ENCODE measurements at places on chromosomes 6 and 20.

GRCh38 chr20:63854766-63855362 lies 6.4 kb upstream of the ABHD16B start:
- no peak for DNase-seq

DNA sequence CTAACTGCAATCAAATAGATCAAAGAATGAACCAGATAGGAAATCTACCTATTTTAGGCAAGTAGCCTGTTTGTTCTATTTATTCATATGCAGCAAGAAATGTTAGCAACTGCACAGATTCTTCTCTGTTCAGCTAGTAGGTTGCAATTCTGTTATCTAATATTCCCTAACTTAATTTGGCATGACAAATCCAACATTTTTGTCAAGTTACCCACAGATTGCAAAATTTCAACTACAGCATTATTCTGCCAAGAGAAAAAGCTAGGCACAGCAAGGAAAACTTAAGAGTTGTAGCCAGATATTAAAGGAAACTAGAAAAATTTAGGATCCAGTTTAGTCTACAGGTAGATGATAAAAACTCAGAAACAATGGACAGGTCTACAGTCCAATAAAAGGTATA lies 104.4 kb upstream of the SYNCRIP start:
- DNase-seq = no peak

DNA sequence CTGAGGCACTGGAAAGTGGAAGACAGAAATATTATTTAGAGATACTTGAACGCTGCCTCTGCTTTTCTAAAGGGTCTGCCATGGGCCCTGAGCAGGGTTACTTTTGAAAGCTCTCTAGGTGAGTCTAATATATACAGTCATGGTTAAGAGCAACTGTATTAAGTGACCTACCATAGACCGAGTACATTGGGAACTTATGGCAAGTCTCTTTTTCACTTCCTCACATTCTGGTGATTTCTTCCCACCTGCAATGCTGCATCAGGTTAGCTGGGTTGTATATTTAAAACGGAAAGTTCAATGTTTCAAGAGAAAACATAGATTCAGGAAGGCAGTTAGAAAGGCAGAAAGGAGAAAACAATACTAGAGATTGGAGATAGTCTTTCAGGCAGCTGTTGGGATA lies 154.7 kb downstream of the PHF3 start:
- no peak for DNase-seq

DNA sequence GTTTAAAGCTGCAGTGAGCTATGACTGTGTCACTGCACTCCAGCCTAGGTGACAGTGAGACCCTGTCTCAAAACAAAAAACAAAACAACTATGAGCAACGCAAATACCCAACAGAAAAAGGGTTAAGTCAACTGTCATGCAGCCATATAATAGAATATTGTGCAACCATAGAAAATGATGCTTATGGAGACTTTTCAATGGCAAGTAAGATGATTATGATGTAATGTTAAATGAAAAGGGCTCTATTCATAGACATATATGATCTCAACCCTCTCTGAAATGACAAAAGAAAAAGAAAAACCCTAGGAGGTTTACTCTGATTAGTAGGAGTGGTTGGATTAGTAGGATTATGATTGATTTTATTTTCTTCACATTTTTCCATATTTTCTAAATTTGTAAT lies 41.3 kb upstream of the TBC1D7 start:
- DNase-seq = no peak

DNA sequence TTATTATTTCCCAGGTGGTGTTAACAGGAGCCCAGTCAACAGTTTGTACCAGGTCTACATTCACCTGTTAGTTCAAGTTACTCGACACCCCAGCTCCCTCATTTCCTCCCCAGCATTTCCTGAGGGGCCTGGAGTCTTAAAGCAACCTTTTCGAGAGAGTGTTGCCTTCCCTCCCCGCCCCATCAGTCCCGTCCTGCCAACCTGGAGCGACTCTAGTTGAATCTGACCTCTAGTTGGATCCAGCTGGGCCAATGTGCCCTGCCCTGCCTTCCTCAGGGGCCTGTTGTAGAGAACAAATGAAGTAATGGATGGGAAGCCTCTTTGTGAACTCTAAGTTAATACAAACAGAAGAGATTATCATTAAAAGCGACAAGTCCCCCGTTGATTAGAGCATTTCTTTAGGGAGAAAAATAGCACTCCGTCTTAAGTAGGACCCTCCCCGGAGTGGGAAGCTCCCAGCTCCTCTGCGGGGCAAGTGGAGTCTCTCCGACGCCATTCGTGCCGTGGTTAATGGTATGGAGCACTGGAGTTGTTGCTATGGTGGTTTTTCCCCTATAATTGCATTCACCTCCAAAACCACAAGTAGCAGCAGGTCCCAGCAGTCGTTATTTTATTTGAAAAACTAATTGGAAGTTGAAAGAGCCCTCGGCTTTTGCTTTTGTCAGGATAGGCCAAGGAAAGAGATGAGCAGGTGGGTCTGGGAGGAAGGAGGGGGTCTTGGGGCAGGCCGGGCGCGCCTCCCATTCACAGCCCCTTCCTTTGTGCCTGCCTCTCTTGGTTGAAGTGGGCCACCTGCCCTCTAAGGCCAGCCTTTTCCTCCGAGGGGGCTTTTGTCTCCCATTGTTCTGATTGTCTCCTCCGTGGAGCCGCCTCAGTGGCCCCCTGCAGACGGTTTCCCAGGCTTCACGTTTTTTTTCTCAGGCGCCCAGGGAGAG lies 16.1 kb downstream of the GHRH start:
- DNase-seq = no peak

DNA sequence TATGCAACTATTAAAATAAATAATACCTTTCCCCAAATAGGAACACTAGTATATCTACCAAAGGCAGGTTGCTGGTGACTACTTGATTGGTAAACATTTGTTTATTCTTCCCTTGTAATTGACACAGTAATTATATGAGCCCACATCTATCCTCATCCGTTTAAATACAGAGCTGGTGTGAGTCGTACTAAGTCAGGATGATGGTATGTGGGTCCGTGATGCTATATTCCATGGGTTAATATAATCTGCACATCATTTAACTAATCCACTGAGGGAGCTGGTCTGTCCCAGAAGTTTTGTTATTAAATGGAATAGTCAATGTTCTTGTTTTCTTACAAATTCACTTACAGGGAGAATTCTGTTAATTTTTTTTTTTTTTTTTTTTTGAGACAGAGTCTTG lies 164.0 kb upstream of the AGPAT4 start:
- DNase-seq = no peak

GRCh38 chr6:36688063-36688738 lies 9.4 kb upstream of the RAB44 start:
- no peak for DNase-seq

GRCh38 chr6:15296735-15297134 lies 50.9 kb downstream of the JARID2 start:
- DNase-seq = no peak

DNA sequence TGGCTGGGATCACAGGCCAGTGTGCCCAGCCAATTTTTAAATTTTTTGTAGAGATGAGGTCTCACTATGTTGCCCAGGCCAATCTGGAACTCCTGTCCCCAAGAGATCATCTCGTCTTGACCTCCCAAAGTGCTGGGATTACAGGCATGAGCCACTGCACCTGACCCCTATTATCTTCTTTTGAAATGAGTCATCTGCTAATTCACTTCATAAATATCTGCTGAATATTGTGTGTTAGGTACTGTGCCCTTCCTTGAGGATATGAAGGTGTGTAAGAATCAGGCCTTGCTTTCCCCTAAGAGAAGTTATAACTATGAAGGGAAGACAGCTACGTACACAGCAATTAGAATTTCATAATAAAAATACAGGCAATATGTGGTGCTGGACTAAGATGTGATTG lies 8.2 kb downstream of the ATRN start:
- no peak for DNase-seq

DNA sequence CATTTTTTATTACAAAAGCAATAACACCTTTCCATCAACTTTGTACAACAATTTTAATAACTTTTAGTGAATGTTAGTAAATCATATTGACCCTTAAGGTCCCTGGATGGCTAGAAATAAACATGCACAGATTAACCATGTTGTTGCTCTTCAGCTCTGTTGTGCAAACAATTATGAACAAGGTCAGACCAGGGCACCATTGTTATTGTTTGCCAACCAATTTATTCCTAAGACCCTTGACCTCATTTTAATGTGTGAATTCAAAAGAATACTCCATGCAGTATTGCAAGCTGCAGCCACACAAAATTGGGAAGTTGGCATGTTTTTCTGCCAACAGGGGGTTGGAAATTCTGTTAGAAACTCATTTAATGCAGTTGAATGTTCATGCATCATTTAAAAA lies 426.6 kb upstream of the MAP3K7 start:
- no peak for DNase-seq

- DNase-seq = no peak
Measured at GRCh38 chr6:35328108-35328723, 14.1 kb upstream of the PPARD start.

DNA sequence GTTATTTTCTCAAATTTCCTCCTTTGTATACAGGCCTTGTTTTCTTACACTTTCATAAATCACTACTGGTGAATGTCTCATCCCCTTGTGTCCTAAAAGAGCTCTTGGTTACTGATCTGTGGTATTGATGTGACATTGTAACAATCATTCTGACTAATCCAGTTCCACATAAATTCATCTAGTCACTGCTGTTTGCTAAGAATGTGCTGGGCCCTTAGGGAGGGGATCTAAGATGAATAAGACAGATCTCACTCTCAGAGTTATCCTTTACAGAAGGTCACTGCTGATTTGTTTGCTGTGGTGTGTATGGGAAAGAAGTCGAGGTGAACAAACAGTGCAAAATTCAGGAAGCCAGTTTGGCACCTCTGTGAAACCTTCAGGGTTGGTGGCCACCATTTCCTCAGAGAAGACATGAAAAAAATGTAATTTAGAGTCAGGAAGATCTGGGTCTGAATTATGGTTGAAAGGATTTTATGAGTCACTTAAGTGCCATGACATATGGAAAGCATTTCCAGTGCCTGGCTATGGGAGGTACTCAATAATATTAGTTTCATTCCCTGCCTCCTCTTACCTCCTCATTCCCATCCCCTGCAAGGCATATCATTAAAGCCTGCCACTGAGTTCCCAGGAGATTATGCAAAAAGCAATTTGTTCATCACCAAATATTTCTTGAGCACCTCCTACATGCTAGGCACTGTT lies 121.8 kb downstream of the COL9A1 start:
- DNase-seq = no peak

- no peak for DNase-seq
Measured at GRCh38 chr6:43924222-43924702, 154.3 kb downstream of the VEGFA start.

DNA sequence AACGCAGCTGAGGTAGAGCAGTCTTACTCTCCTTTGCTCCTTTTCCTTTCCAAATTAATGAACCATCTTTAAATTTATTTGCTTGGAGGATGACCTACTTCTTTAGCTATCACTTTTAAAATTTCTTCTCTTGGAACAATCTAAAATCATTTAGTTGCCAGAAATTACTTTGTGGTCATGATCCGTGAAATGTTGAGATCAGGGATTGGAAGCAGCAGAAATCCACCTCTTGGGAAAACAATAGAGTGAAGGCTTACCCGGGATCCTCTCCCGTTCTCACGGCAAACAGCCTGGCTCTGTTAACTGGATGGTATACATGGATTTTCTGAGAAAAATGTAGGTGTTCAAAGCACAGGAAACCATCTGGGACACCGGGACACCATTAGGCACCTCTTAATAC lies 7.7 kb downstream of the AKAP12 start:
- no peak for DNase-seq

DNA sequence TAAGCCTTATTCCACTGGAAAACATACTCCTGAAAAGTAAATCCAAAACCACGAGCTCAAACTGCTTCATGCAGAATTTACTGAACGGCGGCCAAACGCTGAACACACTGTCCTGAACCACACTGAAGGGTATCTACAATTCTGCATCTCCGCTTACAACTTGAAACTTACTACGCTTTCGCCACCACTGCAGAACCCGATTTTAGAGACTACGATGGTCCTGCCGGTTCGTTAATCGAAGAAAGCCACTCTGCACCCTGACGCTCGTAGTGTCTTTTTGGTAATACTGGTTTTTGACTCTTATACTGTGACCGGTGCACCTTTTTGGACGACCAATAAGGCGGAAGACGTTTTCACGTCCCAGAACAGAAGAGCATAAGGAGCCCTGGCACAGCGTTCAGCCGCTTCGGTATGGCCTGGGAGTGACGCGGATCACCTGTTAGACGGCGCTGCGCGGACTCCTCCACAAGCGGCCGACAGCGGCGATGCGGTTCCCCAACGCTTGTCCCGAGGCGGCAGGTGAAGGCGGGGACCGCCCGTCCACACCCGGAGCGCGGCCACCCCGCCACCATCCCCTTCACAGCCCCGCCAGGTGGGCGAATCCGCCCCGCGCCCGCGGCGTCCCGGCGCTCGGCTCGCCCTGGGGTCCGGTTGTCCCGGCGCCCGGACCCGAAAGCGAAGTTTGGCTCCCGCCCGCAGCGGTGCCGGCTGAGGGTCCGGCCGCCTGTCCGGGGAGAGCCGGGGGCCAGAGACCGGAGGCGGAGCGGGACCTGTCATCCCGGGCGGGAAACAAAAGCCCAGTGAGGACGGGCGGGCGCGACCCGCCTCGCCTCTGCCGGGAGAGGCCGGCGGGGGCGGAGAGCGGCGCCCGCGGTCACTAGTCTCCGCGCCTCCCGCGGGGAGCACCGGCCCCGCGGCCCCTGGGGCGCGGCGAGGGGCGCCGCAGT lies 784 bp downstream of the FKBP5 start:
- no peak for DNase-seq

DNA sequence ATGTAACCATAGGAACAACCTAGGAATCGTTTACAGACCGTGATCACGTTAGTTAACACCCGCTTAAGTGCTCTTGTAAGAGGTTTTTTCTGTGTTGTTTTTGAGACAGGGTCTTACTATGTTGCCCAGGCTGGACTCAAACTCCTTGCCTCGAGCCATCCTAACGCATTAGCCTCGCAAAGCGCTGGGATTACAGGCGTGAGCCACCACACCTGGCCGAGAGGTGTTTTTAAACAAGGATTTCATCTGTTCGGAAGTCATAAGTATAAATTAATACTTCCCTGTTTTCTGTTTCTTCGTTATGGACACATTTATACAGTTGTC lies 727 bp downstream of the MRS2 start:
- no peak for DNase-seq

DNA sequence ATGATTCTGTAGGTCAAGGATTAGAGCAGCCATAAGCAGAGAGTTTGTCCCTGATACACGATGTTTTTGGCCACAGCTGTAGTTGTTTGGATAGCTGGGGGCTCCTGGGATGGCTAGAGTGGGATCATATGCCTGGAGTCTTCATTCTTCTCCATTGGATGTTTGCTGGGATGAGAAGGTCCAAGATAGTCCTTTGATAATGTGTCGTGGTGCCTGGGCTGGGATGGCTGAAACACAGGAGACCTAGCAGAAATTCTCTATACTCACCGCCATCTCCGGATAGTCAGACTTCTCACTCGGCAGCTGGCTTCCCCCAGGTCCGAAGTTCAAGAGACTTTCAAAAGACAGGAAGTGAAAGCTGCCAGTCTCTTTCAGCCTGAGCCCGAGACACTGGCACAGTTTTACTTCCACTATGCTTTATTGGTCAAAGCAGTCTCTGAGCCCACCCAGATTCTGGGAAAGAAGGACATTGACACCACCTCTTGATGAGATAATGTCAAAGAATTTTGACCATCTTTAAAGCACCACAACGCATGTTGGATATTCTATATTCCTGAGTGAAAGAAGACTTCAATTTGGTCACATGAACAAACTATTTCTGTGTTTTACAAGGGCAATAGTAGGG lies 16.0 kb downstream of the MARCKS start:
- DNase-seq = no peak

GRCh38 chr6:160439751-160440150 lies 91.6 kb downstream of the SLC22A3 start:
- DNase-seq = no peak

GRCh38 chr6:15313367-15313766 lies 67.5 kb downstream of the JARID2 start:
- DNase-seq = no peak

Measured in NCI-H1694 treated with DMSO at 0.1 percent for 48 hours (cell line).